ENCODE measurements at places on chromosomes 3 and 15.

DNA sequence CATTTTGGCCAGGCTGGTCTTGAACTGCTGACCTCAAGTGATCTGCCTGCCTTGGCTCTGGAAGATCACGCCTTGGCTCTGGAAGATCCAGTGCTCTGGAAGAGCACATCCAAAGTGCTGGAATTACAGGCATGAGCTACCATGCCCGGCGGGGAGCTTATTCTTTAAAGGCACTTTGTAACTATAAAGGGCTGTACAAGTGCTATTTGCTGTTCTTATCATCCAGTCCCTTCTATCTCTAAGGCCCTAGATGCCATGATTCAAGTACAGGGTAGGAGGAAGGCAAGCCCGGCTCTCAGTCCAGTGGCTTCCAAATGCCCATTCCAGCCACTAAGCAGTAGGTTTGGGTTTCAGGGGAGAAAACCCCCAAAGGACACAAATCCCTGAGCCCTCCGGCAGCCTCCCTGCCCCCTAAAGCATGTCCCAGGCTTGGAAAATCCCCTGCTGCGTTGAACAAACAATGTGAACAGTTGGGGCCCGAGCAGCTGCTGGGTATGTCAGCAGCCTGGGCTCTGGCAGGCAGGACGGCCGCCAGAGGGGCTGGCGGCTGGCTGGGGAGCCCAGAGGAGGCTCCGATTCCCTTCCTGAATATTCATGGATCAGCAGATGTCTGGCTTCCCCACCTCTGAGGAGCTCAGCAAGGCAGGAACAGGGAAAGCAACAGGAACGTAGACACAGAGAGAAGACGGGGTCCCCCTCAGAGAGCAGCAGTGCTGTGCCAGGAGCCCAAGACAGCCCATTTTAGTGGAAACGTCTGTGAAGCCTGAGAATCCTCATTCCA is 7.7 kb downstream of the IGDCC4 start:
- peak; percentile 11 for DNase-seq

DNA sequence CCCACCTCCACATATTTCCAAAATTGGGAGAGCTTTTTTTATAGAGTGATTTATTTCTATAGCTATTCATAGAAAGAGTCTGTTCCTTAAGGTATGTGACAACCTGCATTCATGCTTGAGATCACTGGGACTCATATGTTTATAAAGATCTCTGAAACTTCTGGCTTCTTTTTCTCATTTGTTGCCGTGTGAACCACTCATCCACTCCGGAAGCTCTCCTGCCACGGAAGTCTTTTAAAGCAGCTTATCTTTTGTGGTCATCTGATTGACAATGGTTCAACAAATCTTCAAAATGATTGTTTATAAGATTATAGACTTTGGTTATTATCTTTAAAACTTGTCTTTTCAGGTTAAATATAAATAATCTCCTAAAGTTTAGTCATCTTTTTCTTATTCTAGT is 260.5 kb downstream of the C3orf38 start:
- DNase-seq = no peak

GRCh38 chr3:119604878-119605277 is 7.2 kb downstream of the PLA1A start:
- peak; percentile 54 for DNase-seq

DNA sequence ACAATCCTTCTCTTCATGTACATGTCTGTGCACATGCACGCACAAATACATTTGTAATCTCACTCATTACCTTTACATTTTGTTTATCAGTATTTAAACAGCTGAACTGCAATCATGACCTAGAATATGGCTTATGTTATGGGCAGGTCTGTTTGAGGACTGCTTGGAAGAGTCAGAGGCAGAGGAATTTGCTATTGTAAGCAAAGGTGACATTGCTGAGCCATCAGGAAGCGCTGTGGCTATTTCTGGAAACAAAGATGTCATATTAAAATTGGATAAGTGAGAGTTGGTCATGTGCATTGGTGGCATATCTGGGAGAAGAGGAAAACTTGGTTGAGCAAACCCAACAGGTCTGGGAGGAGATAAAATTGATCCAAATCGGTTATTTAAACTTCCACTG is 41.6 kb downstream of the USF3 start:
- no peak for DNase-seq

- DNase-seq = no peak
Observed at GRCh38 chr15:51672155-51672687, 9.1 kb upstream of the SCG3 start.

DNA sequence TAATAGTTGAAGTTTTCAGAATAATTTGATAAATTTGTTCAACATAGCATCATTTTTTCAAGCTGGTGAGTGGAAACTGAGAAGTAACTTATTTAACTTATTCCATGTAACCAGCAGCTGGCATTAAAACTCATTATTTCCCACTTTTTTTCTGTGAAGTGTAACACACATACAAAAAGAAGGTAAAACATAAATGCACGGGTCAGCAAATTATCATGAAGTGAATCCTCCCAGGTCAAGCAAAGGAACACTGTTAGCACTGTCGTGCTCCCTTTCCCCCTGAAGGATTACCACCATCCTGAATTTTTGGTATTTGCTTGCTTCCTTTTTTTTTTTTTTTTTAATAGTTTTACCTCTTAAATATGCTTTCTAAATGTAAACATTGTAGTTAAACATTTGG is 77.6 kb upstream of the LRRFIP2 start:
- DNase-seq = no peak

- DNase-seq = peak; percentile 69
Observed at GRCh38 chr15:52143873-52144272, 31.3 kb upstream of the BCL2L10 start.

DNA sequence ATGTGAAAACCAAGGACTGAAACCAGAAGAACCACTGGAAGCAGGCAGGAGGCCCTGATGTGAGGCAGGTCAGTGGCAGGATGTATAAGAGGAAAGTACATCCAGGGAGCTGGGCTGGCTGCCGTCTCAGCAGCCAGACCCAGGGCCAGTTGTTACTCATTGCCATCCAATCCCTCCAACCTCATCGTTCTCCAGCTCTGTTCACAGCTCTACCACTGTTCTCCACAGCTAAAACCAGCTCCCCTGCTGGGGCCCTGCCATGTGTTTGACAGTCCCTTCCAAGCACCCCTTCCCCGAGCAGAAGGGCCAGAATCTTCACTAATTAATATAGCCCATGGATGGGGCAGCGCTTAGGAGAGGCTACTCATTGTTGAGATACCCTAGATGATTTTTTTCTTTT is 206.6 kb downstream of the MECOM start:
- no peak for DNase-seq

GRCh38 chr3:32901005-32901932 is 50.2 kb upstream of the CCR4 start:
- DNase-seq = no peak

GRCh38 chr3:95348879-95349278 is 1286.0 kb downstream of the NSUN3 start:
- DNase-seq = no peak

GRCh38 chr3:143437405-143437804 is 317.8 kb downstream of the CHST2 start:
- DNase-seq = no peak

DNA sequence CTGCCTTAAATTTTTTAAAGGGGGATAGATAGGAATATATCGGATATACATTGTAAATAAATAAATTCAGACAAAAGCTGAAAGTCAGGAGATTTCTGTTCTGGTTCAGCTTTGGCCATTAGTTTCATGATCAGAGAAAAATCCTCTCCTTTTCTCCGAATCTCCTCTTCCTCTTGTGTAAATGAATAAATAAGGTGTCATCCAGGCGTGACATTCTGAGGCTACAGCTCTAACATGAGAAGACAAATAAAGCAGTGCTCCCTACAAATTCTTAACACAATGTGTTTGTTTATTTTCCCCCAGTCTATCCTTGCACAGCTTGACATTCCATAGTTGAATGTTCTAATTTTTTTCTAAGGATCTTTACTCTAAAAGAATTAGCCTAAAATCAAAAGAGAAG is 9.4 kb upstream of the MB21D2 start:
- DNase-seq = no peak

DNA sequence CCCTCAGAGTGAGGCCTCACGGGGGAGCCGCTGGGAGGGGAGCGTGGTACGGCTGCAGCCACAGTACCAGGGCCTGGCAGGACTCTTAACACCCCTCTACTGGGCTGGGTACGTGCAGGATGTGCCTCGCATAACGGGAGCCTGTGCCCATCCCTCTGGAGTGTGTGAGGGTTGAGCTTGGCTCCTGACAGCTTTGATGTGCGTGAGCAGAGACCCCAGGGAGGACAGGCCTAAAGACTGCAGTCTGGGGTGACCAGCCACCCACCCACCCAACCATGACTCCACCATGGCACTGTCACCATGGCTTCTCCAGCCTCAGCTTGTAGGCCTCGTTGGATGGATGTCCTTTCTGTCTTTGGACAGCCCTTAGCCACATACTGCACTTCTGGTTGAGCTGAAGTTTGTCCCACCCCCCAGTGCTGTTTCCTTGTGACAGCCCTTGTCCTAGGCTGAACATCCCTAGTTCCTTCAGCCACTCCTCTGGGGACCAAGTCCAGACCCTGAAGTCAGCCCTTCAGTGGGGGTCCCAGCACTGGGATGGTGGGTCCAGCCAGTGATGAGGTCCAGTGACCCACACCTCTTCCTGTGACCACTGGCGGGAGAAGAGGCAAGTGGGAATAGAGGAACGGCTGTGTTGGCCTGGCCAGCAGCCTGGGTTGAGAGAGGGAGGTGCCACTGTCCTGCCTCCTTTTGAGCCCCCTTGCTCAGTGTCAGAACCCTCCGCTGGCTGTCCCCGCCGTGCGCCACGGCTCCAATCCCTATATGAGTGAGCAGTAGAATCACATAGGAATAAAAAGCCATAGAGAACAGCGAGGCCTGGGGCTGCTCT is 6.1 kb downstream of the GLYCTK start:
- DNase-seq = no peak

- no peak for DNase-seq
Observed at GRCh38 chr3:113428581-113428980, 12.7 kb downstream of the CFAP44 start.

DNA sequence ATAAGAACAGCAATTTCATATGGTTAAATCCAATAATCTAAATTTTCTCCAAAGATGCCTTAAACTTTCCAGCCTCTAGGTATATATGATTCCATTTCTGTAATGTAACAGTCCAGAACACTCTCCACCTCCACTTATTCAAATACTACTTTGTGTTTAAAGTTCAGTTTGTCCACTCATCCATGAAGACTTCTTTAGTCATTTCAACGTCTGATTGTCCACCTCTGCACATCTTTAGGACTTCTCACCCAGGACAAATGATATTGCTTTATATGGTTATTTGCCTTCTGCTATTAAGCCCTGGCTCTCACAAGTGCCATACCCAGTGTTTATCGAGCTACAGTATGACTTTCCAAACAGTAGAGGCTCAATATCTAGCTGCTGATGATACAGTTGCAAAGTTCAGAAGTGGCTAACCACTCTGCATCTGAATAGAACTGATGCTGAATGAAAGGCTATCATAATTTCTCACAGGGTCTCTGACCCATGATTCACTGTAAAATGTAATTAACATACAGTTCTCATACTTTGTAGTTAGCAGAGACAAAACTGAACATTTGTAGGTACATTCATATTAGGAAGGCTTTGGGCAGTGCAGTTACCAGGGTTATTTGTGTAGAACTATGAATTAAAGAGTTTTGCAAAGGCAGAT is 93.7 kb upstream of the MBNL1 start:
- DNase-seq = no peak

- no peak for DNase-seq
Observed at GRCh38 chr15:73394782-73395181, 26.0 kb upstream of the HCN4 start.

- no peak for DNase-seq
Observed at GRCh38 chr3:181839916-181840297, 128.2 kb downstream of the SOX2 start.

GRCh38 chr3:69443457-69443920 is 57.6 kb upstream of the FRMD4B start:
- DNase-seq = no peak

GRCh38 chr3:81173514-81173913 is 587.9 kb downstream of the GBE1 start:
- DNase-seq = no peak

Measured in kidney glomerular epithelial cell (primary cell).